ENCODE measurements at places on chromosomes 5 and 9. TPM values are rescaled to one million over a fixed set of nuclear protein-coding genes. Genes with fewer than 3 reads are reported as not detected.

The SLC2A8 gene
- 11.5 TPM for total RNA-seq

DNA sequence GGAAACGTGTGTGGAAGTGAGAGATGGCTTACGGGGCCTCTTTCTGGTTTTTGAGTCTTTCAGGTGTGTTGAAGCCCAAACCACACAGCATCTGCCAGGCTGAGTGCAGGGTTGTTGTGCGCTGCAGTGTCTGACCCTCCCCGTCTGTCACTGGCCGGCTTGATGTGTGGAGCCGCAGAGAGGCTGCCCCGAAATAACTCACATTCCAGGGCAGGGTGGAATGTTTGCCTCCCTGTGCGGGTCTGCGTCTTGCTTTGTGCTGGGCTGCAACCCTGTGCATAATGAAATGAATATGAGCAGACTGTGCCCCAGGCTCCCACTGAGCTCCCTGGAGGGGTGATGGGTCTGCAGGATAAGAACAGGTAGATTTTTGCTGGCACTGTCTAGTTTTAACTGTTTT is 9.9 kb upstream of the PLEKHG4B start:
- peaks cover 29% of the 10 kb centered on the region for H3K4me1 ChIP-seq
- no peak overlapping the region for H3K27ac ChIP-seq
- DNase-seq: no peak
- peaks cover 16% of the 10 kb centered on the region for H3K27me3 ChIP-seq
- H3K36me3 ChIP-seq: peaks cover 9% of the 10 kb centered on the region

DNA sequence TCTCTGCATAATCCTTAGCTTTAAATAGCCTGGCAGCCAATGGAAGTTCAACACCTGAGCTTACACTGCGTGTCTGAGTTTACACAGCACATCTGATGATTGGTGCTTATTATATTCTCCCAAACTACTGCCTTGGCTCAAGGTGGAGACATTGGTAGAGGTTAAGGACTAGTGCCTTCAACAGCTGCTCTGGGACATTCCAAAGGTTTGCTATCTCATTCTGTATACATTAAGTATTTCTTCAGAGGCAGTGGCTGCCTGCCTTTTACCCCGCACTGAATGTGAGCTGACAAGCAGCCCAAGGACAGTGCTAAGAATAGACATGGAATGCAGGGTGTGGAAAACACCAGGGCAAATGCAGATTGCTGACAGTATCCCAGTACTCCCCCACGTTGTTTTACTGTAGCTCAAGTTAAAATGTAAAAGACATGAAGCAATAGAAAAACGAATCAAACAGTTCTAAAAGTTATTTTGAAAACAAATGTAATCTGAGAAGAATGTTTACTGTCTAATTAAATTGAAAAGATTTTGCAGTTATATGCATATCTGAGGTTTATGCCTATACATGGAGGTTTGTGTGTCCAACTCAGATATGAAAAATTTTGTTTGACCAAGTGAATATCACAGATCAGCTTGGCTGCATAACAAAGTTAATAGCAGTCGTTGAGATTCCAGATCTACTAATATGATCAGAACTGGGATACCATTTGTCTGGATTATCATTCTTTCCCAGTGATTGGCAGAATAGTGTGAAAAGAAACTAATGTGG is 1.8 kb downstream of the HSPB3 start:
- peak; percentile 77 for DNase-seq
- peak overlapping the region; percentile 91 for H3K27ac ChIP-seq
- no peaks in the 10 kb centered on the region for H3K27me3 ChIP-seq
- peaks cover 13% of the 10 kb centered on the region for H3K36me3 ChIP-seq

DNA sequence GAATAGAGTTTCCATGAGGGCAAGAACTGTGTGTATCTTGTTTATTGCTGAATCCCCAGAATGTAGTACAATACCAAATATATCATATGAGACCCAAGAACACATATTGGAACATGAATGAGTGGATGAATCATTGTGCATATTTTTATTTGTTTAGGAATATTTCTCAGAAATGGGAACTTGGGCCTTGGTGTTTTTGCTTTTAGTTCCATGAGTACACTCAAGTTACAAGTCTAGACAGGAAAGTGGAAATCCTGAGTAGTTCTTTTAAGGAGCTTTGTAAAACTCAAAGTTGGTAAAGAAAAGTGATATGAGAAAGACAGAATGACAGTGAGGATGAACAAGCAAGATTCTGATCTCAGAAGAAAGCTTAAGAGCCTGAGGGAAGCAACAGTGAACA is 647.0 kb downstream of the EFNA5 start:
- no peak overlapping the region for H3K4me3 ChIP-seq
- no peaks in the 10 kb centered on the region for H3K36me3 ChIP-seq
- no peak overlapping the region for H3K27ac ChIP-seq

GRCh38 chr9:38694676-38695075 is 25.3 kb downstream of the FAM240B start:
- H3K27ac ChIP-seq: no peak overlapping the region
- peaks cover 14% of the 10 kb centered on the region for H3K27me3 ChIP-seq
- no peak for DNase-seq
- H3K4me1 ChIP-seq: no peaks in the 10 kb centered on the region

The TMEM174 gene
- total RNA-seq: not detected

GRCh38 chr5:155259648-155260047 is 246.1 kb downstream of the KIF4B start:
- H3K4me1 ChIP-seq: no peaks in the 10 kb centered on the region
- peaks cover 1% of the 10 kb centered on the region for H3K27me3 ChIP-seq
- no peak overlapping the region for H3K4me3 ChIP-seq
- no peak for DNase-seq
- H3K36me3 ChIP-seq: peaks cover 4% of the 10 kb centered on the region

DNA sequence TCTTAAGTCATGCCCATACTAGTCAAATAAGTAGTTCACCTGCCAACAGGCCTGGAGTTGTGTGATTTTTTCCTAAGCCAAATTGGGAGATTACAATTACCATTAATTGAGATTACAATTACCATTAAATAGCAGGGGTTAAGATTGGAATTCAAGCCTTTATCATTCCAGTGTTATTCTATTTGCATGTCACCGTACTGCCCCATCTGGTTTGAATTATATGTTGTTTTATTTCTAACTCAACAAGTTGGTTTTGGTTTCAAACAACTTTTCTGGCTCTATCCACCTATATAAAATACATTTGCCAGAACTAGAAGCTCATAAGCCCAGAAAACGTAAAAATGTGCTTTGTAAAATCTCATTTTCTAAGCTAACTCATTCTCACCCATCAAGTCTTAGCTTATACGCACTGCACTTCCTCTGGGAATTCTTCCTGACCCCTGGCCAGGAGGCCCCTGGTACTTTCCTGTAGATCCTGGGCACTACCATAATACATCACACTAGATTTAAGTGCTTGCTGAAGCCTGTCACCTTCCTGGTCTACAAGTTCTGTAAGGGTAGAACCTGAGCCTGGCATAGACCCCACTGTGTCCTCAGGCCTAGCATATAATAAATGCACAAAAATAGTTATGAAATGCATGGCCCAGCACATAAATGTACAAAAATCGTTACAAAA is 242.0 kb upstream of the TRPM3 start:
- DNase-seq: peak; percentile 20
- peaks cover 39% of the 10 kb centered on the region for H3K4me1 ChIP-seq
- peak overlapping the region; percentile 78 for H3K27ac ChIP-seq
- H3K27me3 ChIP-seq: no peaks in the 10 kb centered on the region

The PCDHAC2 gene
- not detected for total RNA-seq

DNA sequence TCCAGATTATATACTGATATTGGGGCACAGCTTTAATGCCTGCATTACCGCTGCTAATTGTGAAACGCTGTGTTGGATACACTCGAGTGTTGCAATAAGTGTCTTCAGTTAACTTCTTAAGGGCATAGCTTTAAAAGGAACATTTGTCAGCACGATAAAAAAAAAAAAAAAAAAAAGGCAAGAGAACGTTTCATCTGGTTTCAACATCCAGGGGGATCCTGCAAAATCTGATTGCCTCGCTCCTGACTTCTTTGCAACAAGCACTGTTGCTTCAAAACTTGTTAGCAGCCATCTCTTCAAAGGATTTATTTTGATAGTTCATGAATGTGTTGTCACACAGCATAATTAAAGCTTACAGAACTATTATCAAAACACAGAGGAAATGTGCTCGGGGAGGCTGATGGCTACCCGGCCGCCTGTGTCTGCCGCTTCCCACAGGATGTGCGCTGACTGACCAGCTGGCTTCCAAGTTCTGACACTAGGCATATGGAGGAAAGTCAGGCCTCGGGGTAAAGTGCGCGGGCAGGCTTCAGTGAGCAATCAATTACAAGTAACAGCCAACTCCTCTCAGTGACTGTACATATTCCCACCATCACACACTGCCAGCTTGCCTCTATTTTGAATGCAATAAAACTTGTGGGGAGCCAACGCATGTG is 77.7 kb downstream of the EBF1 start:
- no peak overlapping the region for H3K4me3 ChIP-seq
- H3K36me3 ChIP-seq: no peaks in the 10 kb centered on the region
- H3K27ac ChIP-seq: no peak overlapping the region
- DNase-seq: peak; percentile 2

- no peak overlapping the region for H3K4me3 ChIP-seq
- no peaks in the 10 kb centered on the region for H3K36me3 ChIP-seq
- peaks cover 16% of the 10 kb centered on the region for H3K27me3 ChIP-seq
- H3K27ac ChIP-seq: no peak overlapping the region
- H3K4me1 ChIP-seq: no peaks in the 10 kb centered on the region
Observed at GRCh38 chr5:170345971-170346370, 43.2 kb downstream of the KCNMB1 start.

DNA sequence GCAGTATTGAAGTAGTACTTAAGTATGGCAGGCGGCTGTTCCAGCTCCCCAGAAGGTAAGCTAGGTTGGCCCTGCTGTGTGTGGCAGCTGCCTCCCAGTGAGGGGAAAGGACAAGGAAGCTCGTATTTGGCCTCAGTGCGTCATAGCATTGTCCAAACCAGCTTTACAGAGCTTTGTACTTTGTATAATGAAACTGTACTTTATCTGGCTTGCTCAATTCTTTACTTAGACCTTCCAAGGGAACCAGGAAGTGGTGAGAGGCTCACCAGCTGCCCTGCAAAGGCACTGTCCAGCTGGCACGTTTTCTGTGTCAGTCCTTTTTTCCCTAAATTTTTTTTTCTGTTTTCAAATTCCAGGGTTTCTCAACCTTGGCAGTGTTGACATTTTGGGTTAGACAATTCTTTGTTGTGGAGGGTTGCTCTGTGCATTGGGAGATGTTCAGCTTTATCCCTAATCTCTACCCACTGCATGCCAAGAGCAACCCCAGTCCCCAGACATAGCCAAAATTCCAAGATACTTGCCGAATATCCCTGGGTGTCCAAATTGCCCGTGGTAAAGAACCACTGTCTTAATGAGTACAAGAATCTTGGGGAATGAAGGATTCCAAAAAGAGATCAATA is 474.5 kb downstream of the LRRC70 start:
- no peak overlapping the region for H3K27ac ChIP-seq
- no peak for DNase-seq
- peaks cover 6% of the 10 kb centered on the region for H3K36me3 ChIP-seq
- no peaks in the 10 kb centered on the region for H3K4me1 ChIP-seq
- no peak overlapping the region for H3K4me3 ChIP-seq
- no peaks in the 10 kb centered on the region for H3K27me3 ChIP-seq

The RHOBTB3 gene
- total RNA-seq: 102 TPM

The PCA3 gene
- total RNA-seq: not detected

DNA sequence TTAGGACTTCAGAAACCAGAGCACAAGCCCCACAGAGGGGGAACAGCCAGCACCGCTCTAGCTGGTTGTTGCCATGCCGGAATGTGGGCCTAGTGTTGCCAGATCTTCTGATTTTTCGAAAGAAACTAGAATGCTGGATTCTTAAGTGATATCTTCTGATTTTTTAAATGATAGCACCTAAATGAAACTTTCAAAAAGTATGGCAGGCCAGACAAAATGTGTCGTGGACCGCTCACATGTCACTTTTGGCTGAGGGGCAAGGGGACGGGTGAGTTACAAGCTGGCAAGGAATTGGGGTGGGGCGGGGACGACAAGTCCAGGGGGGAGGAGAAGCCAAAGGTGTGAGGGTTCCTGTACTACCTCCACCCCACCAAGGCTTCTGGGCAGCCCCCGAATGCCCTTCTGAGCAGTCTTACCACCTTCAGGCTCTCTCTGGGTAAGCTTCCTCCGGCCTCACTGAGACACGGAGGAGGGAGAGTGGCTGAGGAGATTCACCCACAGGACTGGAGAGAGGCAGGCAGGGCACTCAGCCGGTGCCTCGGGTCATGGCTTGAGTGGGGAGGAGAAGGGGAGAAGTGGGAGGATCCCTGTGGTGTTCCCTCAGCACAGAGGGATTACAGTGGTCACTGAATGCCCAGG is 10.3 kb downstream of the B4GALT7 start:
- no peaks in the 10 kb centered on the region for H3K4me1 ChIP-seq
- DNase-seq: no peak
- no peak overlapping the region for H3K4me3 ChIP-seq

The LCN1 gene
- total RNA-seq: not detected

DNA sequence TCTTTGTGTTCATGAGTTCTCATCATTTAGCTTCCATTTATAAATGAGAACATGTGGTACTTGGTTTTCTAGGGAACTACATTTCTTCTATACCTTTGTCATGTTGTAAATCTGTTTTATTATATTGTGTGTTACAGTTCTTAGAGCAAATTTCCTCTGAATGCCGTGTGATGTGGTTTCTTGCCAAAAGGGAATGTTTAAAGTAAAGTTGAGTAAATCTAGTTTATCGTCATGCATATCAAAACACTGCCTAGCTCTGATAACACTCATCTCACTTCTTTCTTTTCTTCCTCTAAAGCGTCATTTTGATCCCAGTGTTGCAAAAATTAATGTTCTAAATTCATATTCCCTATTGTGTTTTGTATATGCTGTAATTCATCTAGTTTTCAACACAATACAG is 295.4 kb upstream of the HAPLN1 start:
- DNase-seq: no peak
- no peak overlapping the region for H3K4me3 ChIP-seq
- H3K27ac ChIP-seq: no peak overlapping the region
- H3K27me3 ChIP-seq: no peaks in the 10 kb centered on the region
- peaks cover 12% of the 10 kb centered on the region for H3K4me1 ChIP-seq

DNA sequence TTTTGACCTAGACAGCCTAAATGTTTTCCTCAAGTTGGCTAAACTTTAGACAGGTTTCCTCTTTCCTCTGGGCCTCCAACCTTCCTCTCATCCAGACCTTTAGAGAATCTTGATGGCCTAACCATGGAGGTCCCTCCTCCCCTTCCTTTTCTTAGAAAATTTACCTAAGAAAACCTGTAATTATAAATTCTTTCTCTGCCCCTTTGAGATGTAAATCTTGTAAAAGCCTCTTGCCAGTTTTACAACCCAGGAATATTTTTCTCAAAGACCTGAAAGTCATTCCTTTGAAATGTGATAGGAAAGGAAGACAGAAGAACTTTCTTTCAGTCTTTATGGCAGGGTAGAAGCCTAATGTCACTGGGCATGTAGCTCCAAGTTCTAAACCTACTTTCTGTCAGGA is 1752.6 kb upstream of the C9orf72 start:
- no peak overlapping the region for H3K4me3 ChIP-seq
- H3K4me1 ChIP-seq: peaks cover 19% of the 10 kb centered on the region
- DNase-seq: no peak
- H3K27ac ChIP-seq: no peak overlapping the region
- no peaks in the 10 kb centered on the region for H3K27me3 ChIP-seq

GRCh38 chr5:115983519-115983918 is 21.2 kb downstream of the LVRN start:
- no peaks in the 10 kb centered on the region for H3K36me3 ChIP-seq
- no peak for DNase-seq
- H3K4me3 ChIP-seq: no peak overlapping the region
- H3K4me1 ChIP-seq: peaks cover 32% of the 10 kb centered on the region
- H3K27me3 ChIP-seq: no peaks in the 10 kb centered on the region
